HS-5 (cell line): ENCODE measurements at places on chromosomes 11 and 22.

DNA sequence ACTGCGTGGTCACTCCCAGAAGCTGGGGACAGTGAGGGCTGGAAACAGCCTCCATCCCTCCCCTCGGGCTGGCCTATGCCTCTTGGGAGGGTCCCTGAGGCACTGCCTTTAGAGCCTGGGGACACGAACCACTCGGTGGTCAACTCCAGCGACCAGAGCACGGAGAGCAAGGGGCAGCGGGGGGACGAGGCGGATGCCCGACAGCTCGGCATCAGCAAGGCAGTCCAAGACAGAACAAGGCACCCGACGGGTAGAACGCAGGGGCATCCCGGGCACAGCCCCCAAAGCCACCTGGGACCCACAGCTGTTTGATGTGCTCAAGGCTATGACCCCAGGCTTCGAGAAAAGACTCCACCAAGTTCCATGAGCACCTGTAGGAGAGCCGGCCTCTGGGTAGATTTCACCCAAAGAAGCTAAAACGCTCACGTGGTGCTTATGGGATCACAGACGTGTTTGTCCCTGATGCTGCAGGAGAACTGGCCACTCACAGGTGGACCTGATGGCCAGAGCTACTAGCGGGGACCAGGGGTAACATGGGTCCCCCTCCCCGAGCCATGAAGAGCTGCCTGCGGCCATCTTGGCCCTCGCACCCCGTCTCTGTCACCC is 510 bp upstream of the LSP1 start:
- DNase-seq: no peak

GRCh38 chr11:3192511-3193372 is 25.9 kb downstream of the MRGPRG start:
- DNase-seq: no peak

GRCh38 chr11:70556884-70557741 is 158.8 kb downstream of the CTTN start:
- DNase-seq: no peak

GRCh38 chr22:24953384-24954113 is 1.0 kb downstream of the KIAA1671 start:
- DNase-seq: no peak

GRCh38 chr11:15816260-15816871 is 540.0 kb downstream of the SOX6 start:
- DNase-seq: peak; percentile 78

DNA sequence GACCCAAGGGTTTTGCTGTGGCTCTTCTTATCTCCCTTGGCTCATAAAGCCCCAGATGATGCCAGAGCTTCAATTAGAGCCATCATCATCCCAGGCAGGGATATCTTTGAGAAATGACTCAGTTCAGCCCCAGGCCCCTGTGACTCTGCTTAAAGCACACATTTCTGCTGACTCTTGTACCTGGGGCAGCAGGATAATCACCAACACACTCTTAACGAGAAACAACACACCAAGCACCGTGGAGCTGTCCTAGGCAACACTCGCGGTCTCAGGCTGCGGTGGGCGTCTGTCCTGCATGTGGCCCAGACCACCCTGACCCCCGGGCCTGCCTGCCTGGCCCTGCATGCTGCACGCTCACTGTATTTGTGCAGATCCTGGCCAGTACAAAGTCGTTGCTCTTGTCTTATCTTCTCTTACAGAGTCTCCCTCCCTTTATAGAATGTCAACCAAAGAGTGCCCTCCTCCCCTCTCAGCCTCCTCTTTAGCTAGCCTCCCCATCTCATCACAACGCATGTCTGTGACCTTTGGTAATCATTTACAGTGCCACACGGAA is 114.2 kb upstream of the PARVA start:
- DNase-seq: no peak

DNA sequence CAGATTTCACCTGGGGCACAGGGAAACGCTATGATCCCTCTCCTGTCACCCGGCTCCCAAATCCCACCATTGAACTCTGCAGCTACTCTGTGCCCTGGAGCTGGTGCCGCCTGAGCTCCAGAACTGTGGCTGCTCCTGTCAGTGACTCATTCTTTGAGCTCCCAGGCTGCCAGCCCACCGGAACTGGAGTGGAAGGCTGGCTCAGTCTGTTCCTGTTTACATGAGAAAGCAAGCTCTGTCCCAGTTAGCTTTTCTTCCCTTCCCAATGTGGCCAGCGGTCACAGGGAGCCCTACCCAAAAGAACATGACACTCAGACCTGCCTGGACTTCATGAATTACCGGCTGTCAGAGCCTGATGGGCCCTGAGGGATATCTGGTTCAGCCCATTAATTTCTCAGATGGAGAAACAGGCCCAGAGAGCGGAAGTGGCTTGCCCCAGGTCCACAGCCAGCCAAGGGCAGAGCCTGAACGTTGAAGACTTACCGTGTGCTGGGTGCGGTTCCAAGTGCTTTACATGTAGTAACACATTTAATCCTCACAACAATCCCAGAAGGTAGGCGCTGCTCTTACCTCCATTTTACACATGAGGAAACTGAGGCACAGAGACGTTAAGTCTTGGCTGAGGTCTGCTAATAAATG is 23.8 kb upstream of the IGSF22 start:
- peak; percentile 33 for DNase-seq

- DNase-seq: no peak
These were observed at the start of gene OVOL1 for GRCh38 chr11:65786786-65787636. Gene OVOL1 (plus strand): TSS chr11:65787063. CDS start chr11:65787374, 311 bp downstream.

DNA sequence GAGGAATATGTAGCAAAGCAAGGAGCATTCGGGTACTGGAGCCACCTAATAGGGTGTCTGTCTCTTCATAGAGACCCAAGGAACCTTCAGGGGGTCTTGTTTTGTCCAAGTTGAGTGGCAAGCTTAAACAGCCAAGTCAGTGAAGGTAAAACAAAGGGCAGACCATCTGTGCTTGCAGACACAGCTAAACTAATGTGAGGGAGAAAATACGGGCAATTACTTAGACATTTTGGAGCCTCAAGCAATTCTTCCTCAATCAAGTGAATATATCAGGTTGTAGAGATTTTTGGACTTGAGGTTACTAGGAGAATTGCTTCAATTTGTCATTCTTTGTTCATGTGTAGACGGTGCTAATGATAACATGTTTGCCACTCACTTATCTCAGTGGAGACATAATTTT is 148.2 kb upstream of the ARHGAP20 start:
- DNase-seq: no peak

DNA sequence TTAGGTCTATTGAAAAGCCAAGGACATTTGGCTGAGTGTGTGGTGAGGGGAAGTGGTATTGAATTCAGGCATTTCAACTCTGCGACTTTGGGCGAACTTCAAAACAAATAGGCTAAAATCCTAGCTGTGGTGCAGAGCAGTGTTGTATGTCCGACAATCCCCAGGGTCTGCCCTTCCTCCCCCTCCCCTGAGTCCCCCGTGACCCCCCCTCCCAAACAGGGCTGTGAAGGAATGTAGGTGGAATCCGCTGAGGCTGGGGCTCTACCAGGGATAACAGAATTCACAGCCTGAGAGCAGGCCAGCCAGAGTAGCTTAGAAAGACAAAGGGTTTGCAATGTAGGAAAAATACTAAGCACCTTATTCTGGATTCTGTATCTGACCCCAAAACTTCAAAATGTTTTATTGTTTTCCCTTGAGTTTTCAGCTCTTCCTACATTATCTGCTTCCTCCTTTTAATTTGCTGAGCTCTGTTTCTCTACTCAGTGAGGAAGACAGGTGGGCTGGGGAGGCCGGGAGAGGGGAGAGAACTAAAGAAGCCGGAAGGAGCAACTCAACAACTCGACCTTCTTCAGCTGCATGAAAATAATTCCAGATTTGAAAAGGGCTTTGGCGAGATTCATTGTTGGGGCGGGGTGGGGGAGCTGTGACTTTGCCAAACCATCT is 315.2 kb downstream of the BLID start:
- DNase-seq: no peak

DNA sequence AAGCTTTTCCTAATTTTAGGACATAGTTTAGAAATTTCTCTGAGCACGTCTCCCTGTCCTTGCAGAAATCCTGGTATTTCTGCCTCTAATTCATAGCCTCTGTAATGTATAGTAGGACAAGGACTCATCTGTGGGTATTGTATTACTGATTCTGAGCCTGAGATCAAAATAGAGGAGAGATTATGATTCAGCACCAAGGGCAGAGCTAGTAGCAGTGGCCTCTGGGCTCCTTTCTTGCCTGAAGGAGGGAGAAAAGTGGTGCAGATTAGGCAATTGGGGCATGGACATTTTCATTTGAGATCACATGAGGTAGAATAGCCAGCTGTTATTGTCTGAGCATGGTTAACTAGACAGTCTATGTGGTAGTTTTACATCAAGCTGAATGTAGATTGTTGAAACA is 2.8 kb downstream of the MADD start:
- no peak for DNase-seq

DNA sequence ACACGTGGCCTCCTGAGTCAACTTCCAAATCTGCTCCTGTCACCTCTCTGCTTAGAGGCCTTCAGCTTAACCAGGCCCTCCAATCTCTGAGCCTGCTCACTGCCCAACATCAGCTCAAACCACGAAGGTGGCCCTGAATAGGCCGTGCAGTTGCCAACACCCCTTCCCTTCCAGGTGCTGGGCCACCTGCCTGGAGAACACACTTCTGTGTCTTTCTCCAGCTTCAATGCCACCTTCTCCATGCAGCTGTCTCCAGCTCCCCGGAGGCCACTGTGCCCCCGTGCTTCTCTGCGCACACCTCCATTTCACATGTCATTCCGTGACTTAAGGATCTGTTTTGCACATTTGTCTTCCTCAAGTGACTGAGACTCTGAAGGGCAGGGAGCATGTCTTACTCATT is 5.3 kb downstream of the RELA start:
- no peak for DNase-seq

DNA sequence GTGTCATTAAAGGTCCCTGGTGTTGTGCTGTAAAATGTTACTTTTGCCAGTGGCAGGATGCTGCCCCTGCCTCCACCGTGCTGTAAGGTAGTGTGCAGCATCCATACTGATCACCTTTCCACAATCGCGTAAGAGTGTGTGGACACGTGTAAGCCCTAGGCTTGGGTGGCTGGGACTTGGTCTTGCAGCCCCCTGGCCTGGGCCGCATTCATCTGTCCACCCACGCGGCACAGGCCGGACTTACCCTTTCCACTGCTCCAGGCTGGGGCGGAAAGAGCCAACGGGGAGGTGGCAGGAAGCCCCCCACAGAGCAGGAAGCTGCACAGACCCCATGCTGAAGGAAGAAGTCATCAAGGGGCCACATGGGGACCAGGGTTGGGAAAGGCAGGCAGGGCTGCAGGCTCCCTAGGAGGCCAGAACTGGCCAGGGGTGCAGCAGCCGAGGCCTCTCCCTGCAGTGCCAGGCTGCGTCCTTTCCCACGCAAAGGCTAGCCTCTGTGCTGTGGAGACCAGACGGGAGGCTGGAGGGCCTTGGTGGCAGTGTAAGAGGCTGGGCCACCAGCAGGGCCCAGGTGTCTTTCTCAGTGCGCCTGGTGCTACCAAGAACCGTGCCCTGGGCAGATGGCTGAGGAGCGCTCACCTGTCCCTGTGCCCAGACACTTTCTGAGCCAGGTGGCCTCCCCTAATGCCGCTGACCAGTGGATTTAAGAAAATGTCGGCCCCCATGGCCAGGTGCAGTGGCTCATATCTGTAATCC is 11.7 kb upstream of the TMEM191C start:
- no peak for DNase-seq

DNA sequence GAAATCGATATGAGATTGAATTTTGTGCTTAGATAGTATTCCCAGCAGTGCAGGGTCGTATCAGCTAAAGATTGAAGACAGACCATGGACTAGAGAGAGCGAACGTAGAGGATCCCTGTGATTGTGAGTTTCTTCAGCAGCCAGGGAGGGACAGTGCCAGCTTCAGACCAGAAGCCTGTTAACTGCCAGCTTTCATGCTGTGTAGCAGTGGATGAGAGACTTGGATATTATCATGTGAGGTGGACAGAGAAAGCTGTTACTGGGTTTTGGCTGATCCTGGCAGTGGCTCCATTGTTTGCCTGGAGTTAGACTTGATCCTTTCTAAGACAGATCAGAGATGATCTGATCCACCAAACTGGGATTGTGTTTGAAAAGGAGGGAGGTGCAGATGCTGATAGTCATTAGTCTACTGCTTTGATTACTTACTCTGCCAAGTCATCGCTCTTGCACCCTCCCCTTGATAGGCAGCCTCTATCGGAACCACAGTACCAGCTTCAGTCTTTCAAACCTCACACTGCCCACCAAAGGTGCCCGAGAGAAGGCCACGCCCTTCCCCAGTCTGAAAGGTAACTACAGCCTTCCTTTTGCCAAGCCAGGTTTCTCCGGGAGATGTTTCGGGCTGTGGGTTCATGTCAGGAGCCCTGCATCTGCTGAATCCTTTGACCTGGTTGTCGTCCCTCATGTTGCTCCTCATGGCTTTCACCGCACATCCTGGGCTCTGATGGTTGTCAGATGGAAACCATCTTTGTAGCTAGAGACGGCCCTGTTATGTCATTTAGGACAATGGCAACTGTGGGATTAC is 16.2 kb downstream of the MADD start:
- no peak for DNase-seq

GRCh38 chr22:22241554-22241898 is 3.1 kb upstream of the VPREB1 start:
- no peak for DNase-seq

DNA sequence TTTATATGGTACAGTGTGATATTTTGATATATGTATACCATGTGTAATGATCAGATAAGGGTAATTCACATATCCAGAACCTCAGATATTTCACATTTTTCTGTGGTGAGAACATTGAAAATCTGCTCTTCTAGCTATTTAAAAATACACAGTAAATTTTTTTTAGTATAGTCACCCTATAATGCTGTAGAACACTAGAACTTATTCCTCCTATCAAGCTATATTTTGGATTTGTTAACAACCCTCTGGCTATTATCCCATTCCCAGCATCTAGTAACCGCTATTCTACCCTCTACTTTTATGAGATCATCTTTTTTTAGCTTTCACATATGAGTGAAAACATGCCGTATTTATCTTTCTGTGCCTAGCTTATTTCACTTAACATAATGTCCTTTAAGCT is 65.5 kb upstream of the SYT9 start:
- peak; percentile 82 for DNase-seq

- no peak for DNase-seq
These were observed 545 bp upstream of the TIRAP start for GRCh38 chr11:126282361-126282735.

DNA sequence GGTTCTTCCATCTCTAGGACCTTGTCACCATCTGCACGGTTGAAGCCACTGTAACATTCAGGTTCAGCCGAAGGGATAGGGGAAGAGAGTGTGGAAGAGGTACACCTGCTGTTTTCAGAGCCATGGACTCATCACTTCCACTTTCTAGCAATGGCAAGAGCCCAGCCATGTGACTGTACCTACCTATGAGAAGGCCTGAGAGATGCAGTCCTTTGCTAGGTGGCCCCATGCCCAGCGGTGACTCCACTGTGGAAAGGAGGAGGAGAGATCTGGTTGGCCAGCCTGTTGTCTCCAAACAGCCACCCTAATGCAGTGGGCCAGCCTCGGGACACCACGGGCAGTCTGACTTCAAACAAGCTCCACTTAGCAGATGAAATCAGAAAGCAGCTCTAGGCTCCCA is 16.0 kb downstream of the RASD2 start:
- DNase-seq: no peak

- no peak for DNase-seq
These were observed 69.5 kb upstream of the YWHAH start for GRCh38 chr22:31874821-31875220.
